NCI-H446 treated with DMSO at 0.1 percent for 48 hours (cell line): ENCODE measurements at places on chromosomes 1 and 21.
A peak's percentile ranks its signal among the peaks of the same experiment; 100 is the strongest.

DNA sequence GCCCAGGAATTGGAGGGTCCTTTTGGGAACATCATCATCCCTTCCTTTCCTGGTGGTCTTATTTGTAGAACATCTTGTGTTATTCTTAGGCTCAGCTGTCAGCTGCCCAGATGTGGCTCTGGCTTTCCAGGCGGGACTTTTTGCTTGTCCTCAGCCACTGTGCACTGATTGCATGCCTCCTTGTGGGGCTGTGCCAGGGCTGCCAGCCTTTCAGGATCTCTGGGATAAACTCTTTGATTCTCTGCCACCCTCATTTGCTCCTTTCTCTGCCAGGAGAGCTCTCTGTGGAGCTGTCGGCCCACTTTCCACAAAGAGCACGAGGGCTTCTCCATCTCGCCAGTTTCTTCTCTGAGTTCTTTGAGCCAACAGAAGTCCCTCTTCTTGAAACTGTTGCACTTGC is 63.1 kb downstream of the PTPRU start:
- no peak for DNase-seq

DNA sequence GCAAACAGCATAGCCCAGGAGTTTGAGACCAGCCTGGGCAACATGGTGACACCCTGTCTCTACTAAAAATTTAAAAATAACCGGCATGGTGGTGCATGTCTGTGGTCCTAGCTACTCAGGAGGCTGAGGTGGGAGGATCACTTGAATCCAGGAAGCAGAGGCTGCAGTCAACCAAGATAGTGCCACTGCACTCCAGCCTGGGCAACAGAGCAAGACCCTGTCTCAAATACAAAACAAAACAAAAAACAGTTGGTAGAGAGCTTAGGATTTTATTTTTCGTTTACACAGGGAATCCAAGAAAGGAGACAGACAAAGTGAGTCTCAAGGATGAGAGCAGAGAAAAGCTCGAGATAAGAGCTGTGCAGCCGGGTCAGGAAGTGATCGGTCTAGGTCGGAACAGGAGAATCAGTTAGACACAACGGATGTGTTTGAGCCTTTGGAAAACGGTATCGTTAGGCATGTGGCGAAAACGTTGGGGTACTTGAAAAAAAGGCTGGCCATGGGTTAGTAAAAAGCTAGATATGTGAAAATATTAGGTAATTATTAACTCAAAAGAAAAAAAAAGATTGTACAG is 1.7 kb upstream of the MIB2 start:
- DNase-seq, result no peak

GRCh38 chr1:27366113-27366410 is 699 bp downstream of the MAP3K6 start:
- DNase-seq, result peak; percentile 63

DNA sequence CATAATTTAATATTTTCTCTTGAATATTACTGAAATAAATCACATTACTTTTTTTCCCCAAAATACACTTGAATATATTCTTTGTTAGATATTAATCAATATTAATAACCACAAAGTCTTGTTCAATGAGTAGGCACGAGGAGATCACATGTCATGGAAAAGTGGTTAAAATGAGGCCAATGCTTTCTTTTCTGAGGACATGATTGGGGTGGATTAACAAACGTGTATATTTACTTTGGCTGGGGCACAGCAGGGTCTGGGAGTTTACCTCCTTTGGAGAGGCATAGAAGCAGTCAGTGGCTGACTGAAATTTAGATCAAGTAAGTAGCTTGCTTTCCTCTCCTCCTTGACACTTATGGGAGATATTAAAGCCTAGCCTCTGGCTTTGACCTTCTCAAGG is 664.3 kb upstream of the B3GALT2 start:
- DNase-seq, result peak; percentile 42

- DNase-seq, result no peak
These were observed at the start of gene EPS8L3 for GRCh38 chr1:109763646-109764415. Gene EPS8L3 (minus strand): TSS chr1:109763923. CDS start chr1:109761749, 2,174 bp downstream.

GRCh38 chr1:5389101-5389885 is 602.9 kb downstream of the NPHP4 start:
- no peak for DNase-seq
